Natural killer cell treated with Interleukin-12 subunit alpha and Interleukin-12 subunit beta and Interleukin-15 and Interleukin-18, amount 100 ng/mL, for 72 hours (primary cell): ENCODE measurements at places on chromosomes 2 and 18. TPM values are rescaled to one million over a fixed set of nuclear protein-coding genes. Genes with fewer than 3 reads are reported as not detected.

Gene SLC19A3
- not detected for total RNA-seq

Gene MEP1B
- total RNA-seq: 0.19 TPM

Gene PTPRM
- total RNA-seq: 7.5 TPM

Gene STON1
- 1.3 TPM for total RNA-seq

GRCh38 chr2:24855726-24856125 is 62.5 kb downstream of the CENPO start:
- DNase-seq: no peak

DNA sequence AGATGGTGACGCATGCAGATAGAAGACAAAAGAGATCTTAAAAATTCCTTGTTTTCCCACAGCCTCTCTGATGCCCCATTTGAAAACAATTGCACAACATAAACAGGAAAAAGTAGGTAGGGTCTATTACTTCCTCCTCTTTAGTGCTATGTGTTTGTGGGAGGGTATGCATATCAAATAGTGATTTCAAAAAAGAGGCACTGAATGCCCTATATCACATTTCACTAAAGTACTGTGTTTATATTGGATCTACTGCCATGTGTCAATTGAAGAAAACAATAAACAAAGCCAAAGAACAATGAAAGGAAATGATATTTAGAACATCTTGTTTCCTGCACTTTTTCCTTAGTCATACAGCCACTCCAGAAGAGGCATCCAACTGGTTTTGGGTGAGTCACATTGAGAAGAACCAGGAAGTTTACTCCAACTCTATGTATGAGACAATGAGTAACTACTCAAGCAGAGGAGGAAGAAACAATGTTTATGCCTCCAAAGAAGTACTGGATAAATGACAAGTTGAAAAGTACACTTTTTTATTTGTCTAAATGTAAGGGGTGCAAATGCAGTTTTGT is 583.6 kb downstream of the FBXO15 start:
- no peak for DNase-seq

DNA sequence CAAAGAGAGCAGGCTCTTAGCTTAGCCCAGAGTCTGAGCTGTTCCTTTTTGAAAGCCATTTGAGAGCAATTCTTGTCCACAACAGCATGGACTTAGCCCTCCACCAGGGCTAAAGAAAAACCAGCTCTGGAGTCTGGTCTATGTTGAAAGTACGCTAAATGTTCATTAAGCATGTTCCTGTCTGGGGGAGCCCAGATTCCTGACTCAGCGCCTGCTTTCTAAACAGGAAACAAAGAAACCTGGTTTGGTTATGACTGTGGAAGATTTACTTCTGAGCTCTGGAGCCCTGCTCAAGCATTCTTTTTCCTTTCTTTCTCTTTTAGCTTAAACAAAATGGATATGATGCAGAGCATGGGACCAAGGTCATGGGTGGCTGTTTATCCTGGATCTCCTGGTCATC is 279.8 kb downstream of the RBM43 start:
- no peak for DNase-seq

GRCh38 chr2:11417946-11418585 is 47.9 kb downstream of the E2F6 start:
- DNase-seq: no peak

GRCh38 chr2:57575700-57576268 is 470.8 kb upstream of the VRK2 start:
- no peak for DNase-seq
